ENCODE measurements at places on chromosomes 16 and 17.
A peak's percentile ranks its signal among the peaks of the same experiment; 100 is the strongest.

DNA sequence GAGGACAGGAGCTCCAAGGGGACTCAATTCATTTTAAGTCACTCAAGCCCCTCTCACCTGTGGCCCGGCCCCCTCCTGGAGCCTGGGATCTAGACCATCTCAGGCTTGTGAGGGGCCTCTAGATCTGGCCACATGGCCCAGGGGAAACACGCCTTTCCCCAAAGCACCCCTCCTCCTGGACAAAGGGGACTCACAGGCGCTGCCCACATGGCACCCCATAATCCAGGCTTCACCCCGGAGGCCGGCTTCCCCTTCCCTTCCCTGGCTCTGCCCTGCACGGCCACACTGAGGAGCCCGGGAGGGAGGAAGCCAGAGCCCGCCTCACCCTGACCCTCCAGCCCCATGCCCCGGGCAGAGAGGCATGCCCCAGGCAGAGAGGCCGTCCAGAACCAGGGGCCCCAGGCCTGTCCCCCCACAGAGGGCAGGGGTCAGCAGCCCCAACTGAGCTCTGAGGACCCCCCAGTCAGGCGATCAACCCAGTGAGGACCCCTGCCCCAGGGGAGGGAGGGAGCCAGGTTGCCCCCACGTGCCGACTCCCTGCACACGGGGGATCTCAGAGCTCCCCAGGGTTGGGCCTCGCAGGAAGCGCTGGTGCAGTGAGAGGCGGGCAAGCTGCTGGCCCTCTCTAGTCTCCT is 10.9 kb downstream of the HS3ST6 start:
- no peak for DNase-seq

GRCh38 chr17:66605541-66605940 is 229.4 kb upstream of the CACNG5 start:
- DNase-seq: no peak

DNA sequence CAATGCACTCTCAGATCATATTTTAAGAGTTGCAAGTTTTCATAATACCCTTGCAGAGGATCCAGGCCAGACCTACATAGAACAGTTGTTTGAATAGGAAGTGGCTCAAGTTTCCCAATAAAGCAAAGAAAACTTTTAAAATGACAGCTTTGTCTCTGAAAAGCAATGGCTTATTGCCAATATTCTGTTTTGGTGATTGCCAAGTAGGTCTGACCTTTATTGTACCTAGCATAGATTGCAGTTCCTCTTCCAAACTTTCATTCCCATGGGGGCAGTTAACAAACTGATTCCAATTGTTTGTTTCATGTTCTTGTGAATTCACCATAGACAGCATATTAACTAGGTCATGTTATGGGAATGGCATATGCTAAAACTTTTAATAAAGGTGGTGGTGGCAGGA is 664.6 kb upstream of the CA10 start:
- no peak for DNase-seq

DNA sequence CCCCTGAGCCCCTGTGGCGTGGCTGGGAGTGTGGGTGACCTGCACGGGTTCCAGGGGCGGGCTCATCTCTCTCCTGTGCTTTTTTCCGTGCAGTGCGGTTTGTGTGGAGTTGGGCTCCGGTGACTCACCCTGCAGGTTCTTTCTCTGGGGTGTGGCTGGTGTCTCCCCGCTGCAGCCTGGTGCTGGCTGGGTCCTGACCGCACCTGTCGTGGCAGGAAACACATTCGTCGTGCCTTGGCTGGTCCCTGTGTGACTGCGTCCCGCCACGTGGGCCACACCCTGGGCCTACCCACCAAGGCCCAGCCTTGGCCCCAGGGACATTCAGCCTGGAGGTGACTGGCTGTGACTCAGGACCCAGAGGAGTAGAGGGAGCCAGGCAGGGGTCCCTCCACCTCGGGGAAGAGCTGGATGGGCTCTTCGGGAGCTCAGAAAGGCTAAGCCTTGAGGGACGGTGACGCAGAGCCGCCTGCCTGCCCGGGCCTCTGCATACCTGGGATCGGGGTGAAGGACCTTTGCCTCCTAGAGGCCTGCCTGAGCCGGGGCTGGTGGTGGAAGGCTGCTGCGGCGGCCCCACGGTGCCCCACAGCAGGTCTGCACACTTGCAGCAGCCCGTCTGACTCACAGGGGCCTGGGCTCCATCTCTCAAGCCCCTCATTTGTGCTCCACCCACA is 7.8 kb downstream of the TRAF7 start:
- DNase-seq: no peak

GRCh38 chr17:36001862-36002603 is 680 bp upstream of the CCL15 start:
- DNase-seq: no peak

DNA sequence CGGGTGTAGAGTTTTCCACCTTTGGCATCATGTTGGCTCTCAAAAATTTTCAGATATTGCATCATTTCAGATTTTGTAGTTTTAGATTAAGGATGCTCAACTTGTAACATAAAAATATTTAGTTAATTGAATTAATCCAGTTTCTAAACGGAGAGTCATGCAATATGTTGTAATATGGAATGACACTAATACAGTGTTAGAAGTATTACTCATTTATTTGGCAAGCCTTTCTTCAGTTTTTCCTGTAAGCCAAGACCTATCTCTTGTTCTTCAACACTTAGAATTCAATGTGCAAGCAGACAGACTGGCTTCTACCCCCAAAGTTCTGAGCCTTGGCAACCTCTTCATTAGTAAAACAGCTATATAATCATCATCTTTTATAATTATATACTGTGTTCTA is 985.0 kb upstream of the GOT2 start:
- no peak for DNase-seq

DNA sequence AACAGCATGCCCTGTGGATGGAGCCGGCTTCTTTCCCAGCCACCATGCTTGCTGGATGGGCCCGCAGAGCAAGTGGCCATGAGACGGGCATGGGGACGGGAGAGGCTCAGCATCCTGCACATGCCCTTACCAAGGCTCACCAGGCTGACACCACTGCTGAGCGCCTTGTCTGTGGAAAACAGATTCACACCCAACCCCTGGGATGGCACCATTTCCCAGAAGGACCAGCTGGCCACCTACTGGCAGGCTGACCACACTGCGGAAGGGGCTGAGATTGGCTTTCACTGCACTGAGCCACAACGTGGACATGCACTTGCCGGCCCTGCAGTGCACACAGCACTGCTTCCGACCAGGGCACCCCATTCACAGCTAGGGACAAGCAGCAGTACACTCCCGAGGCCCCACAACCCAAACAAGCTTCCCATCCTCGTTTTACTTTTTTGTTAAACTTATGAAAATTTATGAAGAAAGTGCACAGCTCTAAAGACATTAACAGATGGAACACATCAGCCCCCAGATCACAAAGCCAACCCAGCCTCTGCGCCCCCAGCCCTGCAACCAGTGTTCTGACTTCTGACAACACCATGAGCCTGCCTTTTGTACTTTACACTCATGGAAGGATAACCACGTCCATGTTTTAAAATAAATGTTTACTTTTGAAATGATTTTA is 13.9 kb upstream of the KRTAP17-1 start:
- DNase-seq: peak; percentile 28

- peak; percentile 92 for DNase-seq
Observed at GRCh38 chr17:82030470-82031302, 792 bp upstream of the RAC3 start.
